ENCODE measurements at places on chromosomes 4 and X.

- DNase-seq: no peak
Measured at GRCh38 chr4:78611215-78611558, 59.6 kb downstream of the ANXA3 start.

- DNase-seq: no peak
Measured at GRCh38 chr4:172963498-172964294, 204.9 kb upstream of the GALNT7 start.

DNA sequence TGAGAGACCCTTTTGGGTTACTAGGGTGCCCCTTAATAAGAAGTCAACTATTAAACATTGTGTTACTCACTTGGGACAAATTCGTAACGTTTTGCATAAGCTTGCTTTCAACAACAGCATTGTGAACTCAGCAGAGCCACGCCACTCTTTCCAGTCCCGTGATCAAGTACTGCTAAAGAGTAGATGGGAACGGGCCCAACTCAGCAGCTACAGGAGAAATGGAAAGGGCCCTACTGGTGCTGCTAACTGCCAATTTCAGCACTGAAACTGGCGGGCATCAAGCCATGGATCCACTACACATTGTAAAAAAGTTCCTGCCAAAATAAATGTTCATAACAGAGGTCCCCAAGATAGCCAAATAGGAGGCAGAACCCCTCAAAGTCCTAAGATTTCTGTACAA, 19.0 kb upstream of the DHX15 start:
- no peak for DNase-seq

DNA sequence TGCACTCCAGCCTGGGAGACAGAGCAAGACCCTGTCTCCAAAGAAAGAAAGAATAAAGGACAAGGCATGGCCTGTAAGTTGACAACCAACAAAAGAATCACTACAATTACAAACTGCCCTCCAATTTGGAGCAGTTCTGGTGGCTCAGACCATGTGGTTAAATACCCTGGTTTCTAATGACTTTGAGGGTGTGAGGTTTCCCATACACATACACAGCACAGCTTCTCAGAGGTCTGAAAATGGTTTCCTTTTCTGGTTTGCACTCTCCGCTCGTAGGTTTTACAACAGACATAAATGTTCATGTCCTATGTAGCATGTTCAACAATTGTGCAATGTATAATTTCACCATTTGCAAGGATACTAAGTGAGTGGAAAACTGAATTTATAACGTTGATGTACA, 34.2 kb upstream of the MXRA5 start:
- no peak for DNase-seq

DNA sequence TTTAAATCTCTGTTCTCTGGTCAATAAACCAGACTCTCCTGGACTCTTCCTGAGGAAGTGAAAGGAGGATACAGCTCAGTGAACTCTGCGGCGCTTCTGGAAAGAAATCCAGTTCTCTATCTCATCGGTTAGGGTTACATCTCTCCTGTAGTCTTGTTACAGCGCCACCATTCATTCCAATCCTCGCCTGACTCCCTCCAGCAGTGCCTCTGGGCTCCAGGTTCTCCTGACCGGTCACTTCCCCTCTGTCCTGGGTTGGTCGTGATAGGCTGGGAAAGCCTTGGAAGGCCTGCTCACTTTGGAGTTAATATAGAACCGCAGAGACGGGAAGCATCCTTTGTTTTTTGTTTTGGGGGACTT, 97.0 kb upstream of the STOX2 start:
- DNase-seq: no peak

GRCh38 chr4:54961357-54961975, 163.9 kb downstream of the KDR start:
- no peak for DNase-seq
